Ureter (tissue), 1 donor: ENCODE measurements at places on chromosomes 16 and 17. TPM values are rescaled to one million over a fixed set of nuclear protein-coding genes. Genes with fewer than 3 reads are reported as not detected.

Gene CCL8
- total RNA-seq, result not detected

DNA sequence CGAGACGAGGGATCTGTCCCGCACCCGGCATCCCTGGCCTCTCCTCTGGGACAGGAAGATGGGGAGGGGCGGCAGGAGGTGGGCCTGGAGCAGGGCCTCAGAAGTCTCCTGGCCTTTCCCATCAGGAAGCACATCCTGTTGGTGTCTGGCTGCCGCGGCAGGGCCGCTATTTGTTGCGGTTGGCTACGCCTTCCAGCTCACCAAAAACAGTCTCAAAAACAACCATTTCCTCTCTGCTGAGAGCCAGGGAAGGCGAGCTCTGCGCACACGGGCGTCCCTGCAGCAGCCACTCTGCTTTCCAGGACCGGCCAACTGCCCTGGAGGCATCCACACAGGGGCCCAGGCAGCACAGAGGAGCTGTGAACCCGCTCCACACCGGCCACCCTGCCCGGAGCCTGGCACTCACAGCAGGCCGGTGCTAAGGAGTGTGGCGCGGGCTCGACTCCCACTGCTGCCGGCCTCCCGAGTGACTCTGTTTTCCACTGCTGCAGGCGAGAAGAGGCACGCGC lies at the start of gene TMEM204:
TSS of gene TMEM204 (plus strand) at position 224 of the 509 bp plus-strand sequence. CDS start 610 bp downstream, outside the sequence.
- no peak for DNase-seq

Gene MAP2K6
- total RNA-seq, result 10.6 TPM

- DNase-seq, result no peak
These were observed 271.5 kb downstream of the SOX9 start for GRCh38 chr17:72392056-72393010.
